ENCODE measurements at places on chromosomes 6 and 20.
A peak's percentile ranks its signal among the peaks of the same experiment; 100 is the strongest.

GRCh38 chr6:157869673-157870302 is 46.7 kb downstream of the SNX9 start:
- no peak for DNase-seq

- no peak for DNase-seq
These were observed 10.1 kb upstream of the NXT1 start for GRCh38 chr20:23340524-23340923.

DNA sequence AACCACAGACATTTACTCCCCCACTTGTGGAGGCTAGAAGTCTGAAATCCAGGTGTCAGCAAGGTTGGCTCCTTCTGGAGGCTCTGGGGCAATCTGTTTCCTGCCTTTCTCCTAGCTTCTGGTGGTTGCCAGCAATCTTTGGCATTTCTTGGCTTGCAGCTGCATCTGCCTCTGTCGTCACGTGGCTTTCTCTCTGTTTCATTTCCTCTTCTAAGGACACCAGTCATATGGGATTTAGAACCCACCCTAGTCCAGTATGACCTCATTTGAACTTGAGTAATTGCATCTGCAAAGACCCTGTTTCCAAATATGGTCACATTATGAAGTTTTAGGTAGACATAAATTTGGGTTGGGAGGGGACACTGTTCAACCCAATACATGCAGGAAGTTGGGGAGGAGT is 56.2 kb upstream of the EPB41L1 start:
- no peak for DNase-seq

DNA sequence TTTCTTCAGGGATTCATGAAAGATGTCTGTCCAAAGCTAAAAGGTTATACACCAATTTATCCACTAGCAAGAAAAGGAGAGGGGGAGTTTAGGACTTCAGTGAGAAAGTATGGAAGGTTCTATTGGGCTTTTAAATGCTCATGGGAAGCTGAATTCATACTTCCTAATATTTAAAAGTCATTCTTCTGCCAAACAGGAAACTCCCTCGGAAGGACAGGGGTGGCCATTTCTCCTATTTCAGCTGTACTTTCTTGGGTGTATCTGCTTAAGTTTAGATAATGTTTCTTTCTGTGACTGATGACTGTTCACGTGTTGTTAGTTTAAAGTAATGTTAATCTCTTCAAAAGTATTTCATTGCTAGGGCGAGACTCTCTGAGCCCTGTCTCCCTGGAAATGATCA is 80.5 kb upstream of the IFNGR1 start:
- no peak for DNase-seq

GRCh38 chr6:6317825-6318733 is 2.4 kb downstream of the F13A1 start:
- DNase-seq = no peak

- peak; percentile 14 for DNase-seq
These were observed 11.1 kb downstream of the HLA-F start for GRCh38 chr6:29734046-29735018.

DNA sequence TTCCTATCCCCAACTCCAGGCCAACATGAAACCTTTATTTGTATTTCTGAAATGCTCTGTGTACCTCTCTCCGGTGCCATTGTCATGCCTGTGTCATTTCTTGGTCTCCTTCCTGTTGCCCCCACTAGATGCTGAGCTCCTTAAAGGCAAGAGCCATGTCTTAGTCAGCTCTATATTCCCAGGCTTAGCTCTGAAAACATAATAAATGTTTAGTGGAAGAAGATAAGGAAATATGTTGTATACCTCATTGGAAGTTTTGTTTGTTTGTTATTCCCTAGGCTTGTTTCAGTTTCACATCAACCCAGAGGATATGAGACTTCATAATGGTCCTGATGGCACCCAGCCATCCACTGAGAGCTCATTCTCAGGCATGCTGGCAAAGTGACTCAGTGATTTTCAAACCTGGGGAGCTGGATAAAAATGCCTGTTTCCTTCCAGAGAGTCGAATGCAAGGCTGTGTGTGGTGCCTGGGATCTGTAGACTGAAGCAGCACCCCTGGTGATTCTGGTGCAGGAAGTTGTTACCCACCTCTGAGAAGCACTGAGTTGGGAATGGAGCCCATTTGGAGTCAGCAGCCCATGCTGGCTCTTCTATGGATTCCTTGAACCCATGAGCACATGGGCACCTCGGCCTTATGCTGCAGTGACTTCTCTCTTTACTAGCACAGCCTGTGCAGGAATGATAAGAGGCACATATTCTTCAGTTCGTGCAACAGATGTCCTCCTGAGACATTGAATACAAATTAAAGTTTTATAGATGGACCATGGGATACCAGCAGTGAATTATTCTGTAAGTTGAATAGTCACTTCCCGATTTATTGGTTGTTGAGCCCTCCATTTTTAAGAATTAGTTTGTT is 205.2 kb downstream of the FARS2 start:
- no peak for DNase-seq

GRCh38 chr20:34824026-34824425 is 1.4 kb downstream of the NCOA6 start:
- no peak for DNase-seq

DNA sequence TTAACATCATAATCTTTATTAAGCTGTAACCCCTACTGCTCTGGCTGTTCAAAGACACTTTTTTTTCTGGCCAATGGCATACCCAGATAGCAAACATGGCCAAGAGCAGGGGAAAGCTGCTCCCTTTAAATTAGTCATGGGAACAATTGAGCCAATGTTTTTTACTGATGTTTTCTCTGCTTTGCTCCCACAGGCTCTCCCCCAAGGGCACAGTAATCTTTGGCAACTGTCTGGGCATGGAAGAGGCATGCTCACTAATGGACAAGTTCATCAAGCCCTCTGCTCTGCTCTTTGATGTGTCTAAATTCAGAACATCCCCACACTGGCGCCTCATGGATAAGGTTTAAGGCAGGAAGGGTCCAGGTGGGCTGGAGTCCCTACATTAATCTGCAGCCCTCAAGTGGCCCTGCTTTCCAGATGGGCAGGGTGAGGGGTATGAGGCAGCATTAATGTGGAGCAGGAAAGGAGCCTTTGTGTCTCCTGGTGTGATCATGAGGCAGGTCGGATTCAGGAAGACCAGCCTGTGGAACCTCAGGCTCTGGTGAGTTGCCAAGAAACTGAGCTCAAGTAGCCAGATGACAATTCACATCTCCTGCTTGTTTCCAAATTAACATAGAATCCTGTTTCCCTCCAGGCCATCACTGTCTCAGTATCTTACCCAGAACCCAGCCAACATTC is 227.0 kb upstream of the CST7 start:
- DNase-seq = no peak

- peak; percentile 85 for DNase-seq
These were observed 12.4 kb upstream of the GMEB2 start for GRCh38 chr20:63639093-63639975.

DNA sequence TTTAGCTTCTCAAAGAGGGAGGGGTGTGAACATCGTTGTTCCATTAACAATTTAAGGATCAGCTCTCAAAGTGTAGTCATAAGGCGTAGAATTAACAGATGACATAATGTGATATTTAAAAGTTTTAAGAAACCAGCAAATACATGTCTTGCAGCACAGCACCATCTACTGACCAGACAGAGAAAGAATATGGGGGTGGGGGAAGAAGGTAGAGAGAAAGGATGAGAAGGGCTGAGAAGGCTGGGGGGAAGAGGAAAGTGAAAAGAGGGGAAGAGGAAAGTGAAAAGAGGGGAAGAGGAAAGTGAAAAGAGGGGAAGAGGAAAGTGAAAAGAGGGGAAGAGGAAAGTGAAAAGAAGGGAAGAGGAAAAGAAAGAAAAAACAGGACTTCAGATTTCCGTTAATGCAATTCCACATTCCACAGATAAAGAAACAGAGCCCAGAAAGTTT is 80.9 kb downstream of the HAO1 start:
- DNase-seq = no peak

- no peak for DNase-seq
These were observed at the start of gene MDFI for GRCh38 chr6:41638002-41638934. TSS of gene MDFI (plus strand) at chr6:41638468. CDS start at chr6:41638750, 282 bp downstream.

GRCh38 chr20:17699931-17700351 is at the start of gene BANF2:
TSS of gene BANF2 (plus strand) at chr20:17699966. CDS start at chr20:17725026, 25,060 bp downstream.
- no peak for DNase-seq

- no peak for DNase-seq
These were observed 128.6 kb upstream of the SLC22A23 start for GRCh38 chr6:3585320-3585935.

DNA sequence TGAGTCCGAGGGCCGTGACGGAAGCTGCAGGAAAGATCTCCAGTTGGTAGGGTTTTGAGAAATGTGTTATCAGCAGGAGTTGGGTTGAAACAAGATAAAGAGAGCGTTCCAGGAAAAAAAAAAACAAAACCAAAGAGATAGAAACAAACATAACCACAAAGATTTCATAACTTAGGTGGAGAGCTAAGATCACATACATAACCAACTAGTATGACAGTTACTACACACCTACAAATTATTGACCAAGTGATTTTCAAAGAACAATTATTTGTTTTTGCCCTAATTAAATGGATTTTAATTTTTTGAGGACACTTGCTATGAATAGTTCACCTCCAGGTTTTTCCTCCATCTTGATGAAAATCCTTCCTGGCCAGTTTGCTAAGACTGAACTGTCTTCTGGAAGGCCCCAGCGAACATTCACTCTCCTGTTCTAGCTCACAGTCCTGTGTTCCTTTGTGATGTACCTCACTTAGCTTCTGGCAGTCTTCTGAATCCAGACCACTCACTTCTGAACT is 69.4 kb downstream of the SNX9 start:
- no peak for DNase-seq

GRCh38 chr20:8858181-8858787 is 210.6 kb upstream of the PLCB4 start:
- no peak for DNase-seq

- DNase-seq = no peak
These were observed 54.5 kb downstream of the RIPOR3 start for GRCh38 chr20:50636601-50637540.

DNA sequence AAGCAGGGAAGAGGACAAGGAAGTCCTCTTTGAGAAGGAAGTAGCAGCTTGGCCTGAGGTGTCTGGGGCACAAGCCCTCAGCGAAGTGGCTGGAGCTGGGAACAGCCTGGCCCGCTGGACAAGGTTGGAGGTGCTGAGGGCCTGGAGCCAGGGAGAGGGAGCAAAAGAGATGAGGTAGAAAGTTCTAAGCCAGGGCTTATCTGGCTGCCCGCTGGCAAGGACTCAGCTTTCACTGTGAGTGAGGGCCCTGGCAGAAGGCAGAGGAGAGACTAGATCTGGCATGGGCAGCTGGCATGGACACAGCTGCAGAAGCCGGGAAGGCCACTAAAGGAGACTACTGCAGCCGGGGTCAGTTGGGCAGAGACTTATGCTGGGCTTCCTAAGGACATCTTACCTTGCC is 21.8 kb upstream of the PCMTD2 start:
- DNase-seq = no peak

GRCh38 chr6:136037876-136038460 is 186.5 kb downstream of the PDE7B start:
- DNase-seq = no peak

DNA sequence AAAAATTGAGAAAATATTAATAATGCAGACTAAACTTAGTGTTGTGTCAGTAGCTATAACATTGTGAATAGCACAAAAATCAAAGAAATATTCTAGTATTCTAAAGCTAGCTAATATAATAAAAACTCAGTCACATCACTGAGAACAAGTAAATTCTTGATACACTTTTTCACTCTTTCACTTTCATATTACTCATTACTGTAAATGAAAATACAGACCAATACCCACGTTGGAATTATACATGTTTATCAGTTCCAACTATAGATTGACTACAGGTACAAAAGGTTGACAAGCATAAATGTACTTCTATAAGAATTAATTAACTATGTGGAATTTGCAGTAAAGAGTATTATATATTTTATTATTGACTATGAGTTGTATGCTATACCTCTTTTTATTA is 1043.4 kb upstream of the FLRT3 start:
- DNase-seq = no peak

DNA sequence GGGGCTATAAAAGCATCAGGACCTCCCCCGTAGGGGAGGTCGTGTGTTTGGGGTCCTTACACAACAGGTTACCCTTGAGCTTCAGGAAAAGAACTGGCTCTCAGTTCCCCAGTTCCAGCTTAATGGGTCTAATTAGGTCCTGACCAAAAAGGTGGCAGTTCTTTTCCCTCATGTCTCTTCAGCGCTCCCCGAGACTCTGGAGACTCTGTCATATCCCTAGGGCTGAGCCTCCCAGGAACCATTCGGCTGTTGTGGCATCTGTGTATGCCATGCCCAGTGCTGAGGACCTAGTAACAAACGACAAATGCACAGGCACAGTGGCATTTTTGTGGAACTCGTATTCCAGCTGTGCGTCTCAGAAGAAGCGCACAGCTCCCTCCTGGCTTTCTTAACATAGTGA is 14.6 kb downstream of the PRDM1 start:
- no peak for DNase-seq

DNA sequence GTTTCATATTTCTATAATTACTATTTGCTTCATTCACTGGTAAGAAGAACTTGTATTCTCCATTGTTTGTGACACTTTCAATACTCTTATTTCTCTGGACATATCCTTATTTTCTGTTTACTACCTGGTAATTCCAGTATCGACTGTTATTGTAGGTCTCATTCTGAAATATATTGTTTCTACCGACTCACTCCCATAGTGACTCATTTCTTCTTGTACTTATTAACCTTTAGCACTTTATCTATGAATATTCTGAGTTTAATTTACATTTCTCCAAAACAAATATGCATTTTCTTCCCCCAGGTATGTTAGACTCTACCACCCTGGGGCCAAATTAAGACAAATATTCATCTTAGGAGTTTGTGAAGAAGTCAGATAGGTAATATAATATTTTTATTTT is 164.5 kb upstream of the BTBD3 start:
- no peak for DNase-seq

GRCh38 chr6:161522276-161522675 is 248.4 kb upstream of the AGPAT4 start:
- DNase-seq = no peak

GRCh38 chr20:49231471-49231870 is 12.3 kb downstream of the DDX27 start:
- no peak for DNase-seq

GRCh38 chr6:131013495-131013894 is 49.5 kb downstream of the EPB41L2 start:
- no peak for DNase-seq

DNA sequence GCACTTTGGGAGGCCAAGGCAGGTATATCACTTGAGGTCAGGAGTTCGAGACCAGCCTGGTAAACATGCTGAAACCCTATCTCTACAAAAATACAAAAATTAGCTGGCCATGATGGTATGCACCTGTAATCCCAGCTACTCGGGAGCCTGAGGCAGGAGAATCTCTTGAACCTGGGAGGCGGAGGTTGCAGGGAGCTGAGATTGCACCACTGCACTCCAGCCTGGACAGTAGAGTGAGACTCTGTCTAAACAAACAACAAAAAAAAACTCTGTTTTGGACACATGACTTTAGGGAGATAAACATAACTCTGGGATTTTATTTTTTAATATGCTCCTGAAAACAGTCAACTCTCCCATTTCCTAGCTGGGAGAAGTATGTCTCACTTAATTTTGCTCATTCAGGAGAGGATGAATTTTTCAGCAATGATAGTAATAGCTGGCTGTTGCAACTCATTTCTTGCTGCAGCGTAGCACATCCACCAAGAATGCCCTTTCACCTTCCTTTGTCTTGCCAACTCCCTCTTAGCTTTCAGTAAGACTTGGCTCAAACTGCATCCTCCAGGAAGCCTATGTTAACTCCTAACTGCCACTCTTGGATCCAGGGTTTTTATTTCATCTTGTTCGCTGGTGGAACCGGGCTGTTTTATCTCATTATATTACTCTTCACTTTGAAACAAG is 24.3 kb downstream of the TOP1 start:
- no peak for DNase-seq

GRCh38 chr6:154800338-154800737 is 67.1 kb downstream of the SCAF8 start:
- no peak for DNase-seq

GRCh38 chr20:48607544-48607865 is 220.3 kb downstream of the PREX1 start:
- no peak for DNase-seq

All from CD4-positive, alpha-beta T cell treated with Interleukin-2 at 100 ng/mL for 4 hours (primary cell).